CD4-positive, alpha-beta T cell treated with Interleukin-1 beta for 1 hour (primary cell): ENCODE measurements at places on chromosomes 1 and 21.

DNA sequence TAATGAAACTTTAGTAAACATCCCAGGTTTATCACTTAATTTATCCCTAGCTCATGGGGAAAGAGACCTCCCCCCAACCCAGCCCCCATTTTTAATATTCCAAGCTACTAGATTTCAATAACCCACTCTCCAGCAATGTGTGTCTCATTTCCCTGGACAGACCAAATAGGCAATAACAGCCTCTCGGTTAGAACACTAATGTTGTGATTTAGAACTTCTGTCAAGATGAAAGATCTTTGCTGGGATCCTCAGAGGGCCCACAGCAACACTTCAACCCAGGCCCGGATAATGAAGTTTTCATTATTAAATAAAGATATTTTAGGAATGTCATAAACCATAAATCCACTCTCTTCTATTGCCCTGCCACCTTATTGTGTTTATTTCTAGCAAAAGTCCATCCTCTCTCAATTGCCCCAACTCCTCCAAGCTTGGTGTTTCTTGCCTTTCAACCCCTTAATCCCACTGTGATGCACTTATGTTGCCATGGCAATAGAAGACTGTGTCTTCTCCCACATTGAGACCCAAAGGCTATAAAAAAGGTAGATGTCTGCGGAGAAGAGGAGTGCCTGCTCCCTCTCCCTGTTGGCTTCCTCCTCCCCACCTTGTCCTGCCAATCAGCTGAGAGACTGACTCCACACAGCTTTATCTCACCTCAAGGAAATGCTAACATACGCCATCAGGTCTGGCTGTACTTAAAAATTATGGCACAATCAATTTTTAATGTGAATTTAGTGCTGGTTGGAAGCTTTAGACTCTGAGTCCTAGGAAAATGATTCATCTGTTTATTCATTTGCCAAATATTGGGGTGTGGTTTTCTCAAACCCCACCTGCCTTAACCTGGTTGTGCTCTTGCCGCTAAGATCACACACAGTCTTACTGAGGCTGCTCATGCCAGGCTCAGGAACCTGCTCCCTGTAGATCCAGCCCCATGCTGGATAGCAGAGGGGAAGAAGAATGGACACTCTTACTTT, 258.3 kb upstream of the CAMK1G start:
- no peak for DNase-seq

DNA sequence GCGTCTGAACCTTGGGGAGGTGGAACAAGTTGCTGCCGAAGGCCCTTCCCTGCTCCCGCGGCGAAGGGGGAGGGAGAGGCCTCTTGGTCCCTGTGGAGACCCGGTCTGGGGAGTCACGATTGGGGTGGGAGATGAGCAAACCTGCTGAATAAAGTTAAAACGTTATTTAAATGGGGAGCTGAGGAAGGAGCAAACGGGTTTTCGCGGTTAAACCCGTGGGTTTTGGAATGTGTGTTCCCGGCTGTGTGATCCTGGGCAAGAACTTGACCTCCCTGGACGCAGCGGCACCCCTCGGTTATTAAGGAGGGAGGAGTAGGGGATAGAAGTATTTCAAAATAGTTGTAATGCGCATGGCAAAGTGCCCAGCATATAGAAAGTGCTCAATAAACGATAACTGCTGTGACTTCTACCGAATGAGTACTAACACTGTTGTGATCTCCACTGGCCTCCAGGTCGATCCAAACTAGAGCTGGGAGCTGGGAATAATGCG, 3.4 kb downstream of the FAM110D start:
- DNase-seq = no peak

GRCh38 chr1:117104986-117105385, 16.6 kb downstream of the TRIM45 start:
- no peak for DNase-seq

DNA sequence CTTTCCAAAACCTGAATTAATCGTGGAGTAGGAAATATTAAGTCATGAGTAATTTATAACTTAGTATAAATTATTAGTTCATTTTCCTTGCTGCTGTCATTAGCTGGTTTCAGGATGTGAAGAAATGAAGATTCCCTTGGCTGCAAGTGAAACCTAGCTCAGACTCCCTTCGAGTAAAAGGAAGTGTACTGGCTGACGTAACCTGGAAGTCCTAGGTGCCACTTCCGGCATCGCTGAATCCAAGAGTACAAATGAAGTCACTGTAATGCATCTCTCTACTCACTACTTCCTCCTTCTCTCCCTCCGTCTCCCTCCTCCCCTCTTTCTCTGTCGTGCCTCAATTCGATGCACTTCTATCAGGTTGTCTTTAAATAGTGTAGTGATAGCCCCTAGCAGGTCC, 28.8 kb downstream of the ZP4 start:
- no peak for DNase-seq

- no peak for DNase-seq
Observed at GRCh38 chr1:210541680-210542358, 213.1 kb downstream of the HHAT start.

- DNase-seq = no peak
Observed at GRCh38 chr1:63463248-63463647, 59.8 kb downstream of the ITGB3BP start.

DNA sequence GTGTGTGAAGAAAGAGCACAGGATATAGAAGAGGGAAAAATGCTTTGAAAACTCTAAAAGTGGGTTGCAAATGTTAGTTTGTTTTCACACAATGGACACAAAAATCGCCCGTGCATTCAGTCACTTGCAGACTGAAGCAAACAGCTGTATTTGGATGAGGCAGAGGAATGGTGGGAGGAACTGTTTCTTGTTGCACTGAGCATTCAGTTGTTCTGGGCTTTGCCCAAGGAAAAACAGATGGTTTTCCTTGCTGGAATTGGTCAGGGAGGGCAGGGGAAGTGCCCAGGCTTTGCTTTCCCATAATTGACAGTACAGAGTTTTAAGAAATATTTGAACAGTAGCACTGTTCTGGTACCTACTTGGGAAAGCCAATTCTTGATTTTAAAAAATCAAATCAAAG, 19.5 kb upstream of the WARS2 start:
- no peak for DNase-seq

DNA sequence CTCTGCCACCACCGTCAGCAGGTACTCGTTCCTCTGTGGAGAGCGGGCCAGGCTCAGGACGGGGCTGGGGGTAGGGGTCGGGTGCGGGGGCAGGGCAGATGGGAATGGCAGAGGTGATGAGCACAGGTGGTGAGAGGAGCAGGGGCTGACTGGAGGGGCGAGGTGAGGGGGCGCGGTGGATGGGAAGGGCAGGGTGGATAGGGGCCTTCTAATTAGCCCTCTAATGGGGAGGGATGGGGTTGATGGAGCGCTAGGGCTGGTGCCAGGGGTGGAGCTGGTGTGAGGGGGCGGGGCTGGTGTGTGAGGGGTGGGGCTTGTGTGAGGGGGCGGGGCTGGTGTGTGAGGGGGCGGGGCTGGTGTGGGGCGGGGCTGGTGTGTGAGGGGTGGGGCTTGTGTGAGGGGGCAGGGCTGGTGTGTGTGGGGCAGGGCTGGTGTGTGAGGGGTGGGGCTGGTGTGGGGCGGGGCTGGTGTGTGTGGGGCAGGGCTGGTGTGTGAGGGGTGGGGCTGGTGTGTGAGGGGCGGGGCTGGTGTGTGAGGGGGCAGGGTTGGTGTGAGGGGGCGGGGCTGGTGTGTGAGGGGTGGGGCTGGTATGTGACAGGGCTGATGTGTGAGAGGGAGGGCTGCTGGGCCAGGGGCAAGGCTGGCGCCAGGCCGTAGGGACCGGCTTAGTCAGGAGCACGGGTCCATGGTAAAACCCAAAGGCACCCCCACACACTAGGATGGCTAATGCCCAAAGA, 5.9 kb downstream of the KRTAP10-1 start:
- no peak for DNase-seq

DNA sequence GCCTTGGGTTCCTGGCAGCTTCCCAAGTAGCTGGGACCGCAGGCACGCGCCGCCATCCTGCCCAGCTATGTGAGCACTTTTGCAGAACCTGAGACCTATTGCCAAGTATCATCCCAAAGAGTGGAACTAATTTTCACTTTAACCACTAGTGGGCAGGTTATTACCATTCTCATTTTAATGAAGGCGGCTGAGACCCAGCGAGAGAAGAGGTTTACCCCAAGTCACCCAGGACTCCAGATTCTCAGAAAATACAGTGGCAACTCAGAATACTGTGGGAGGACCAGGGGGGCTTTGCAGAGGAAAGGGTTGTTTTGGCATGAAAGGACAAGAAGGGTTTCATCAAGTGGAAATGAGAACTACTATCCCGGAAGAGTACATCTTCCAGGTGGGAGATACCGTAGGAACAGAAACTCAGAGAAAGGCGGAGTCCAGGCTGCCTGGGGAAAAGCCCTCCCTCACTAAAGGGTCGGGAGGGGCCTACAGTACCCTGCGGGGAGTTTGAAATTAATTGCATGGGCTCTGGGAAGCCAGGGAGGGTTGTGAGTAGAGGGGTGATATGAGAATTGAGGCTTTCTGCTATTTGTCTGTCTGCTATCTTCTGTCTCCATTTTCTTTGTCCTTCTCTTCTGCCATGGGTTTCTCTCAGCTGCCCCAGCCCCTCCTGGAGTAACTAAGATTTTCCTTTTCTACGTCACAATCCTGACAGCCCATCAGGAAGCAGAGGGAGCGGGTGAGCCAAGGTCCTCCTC, 7.2 kb upstream of the SEMA4A start:
- peak; percentile 80 for DNase-seq

DNA sequence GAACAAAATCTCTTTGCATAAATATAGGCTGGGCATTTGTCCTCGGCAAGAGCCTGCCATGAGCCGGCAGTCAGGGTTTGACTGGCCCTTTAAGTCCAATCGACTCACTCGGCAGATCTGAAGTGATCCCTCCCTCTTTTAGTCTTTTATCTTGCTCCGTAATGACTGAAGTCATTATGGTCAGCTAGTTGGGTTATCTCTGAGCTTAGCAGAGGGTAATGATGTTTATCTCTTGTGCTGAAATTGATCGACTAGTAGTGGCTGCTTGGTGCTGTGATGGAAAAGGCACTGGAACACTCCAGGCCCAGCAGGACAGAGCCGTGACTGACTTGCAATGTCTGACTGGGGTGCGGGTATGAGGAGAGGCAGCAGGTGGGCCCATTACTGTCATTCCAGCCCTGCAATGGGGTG, 468 bp upstream of the ABCA4 start:
- DNase-seq = no peak

- DNase-seq = no peak
Observed at GRCh38 chr1:59505596-59506028, 208.7 kb downstream of the FGGY start.

GRCh38 chr21:44756423-44757185, 45.0 kb downstream of the UBE2G2 start:
- DNase-seq = no peak

DNA sequence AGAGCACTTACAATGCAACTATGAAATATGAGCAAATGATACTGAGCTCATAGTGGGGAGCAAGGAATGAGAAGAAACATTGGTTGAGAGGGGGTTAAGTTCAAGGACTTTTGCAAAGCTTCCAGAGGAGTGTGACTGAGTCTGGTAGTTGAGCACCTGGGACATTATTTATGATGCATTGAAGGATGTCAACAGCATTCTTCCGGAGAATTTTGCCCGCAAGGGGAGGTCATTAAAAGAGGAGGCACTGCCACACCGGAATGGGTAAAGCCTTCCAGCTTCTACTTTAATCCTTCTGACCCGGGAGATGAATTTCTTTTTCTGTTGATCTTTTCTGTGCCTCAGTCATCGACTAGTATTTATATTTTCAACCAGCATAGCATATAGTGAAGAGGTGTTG, 208.4 kb upstream of the CAMK1G start:
- no peak for DNase-seq

DNA sequence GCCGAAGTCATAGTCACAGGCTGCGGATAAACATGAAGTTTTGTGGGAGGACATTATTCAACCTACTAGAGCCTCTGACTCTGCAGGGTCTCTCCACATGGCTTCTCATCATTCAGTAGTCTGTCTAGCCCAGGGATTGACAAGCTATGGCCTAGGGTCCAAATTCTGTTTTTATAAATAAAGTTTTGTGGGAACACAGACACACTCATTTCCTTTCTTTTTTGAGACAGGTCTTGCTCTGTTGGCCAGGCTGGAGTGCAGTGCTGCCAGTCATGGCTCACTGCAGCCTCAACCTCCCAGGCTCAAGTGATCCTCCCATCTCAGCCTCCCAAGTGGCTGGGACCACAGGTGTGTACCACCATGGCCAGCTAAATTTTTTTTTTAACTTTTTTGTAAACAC, 8.1 kb upstream of the ENO1 start:
- no peak for DNase-seq
